H1 (cell line): ENCODE measurements at places on chromosomes 4 and X. TPM values are rescaled to one million over a fixed set of nuclear protein-coding genes. Genes with fewer than 3 reads are reported as not detected.

DNA sequence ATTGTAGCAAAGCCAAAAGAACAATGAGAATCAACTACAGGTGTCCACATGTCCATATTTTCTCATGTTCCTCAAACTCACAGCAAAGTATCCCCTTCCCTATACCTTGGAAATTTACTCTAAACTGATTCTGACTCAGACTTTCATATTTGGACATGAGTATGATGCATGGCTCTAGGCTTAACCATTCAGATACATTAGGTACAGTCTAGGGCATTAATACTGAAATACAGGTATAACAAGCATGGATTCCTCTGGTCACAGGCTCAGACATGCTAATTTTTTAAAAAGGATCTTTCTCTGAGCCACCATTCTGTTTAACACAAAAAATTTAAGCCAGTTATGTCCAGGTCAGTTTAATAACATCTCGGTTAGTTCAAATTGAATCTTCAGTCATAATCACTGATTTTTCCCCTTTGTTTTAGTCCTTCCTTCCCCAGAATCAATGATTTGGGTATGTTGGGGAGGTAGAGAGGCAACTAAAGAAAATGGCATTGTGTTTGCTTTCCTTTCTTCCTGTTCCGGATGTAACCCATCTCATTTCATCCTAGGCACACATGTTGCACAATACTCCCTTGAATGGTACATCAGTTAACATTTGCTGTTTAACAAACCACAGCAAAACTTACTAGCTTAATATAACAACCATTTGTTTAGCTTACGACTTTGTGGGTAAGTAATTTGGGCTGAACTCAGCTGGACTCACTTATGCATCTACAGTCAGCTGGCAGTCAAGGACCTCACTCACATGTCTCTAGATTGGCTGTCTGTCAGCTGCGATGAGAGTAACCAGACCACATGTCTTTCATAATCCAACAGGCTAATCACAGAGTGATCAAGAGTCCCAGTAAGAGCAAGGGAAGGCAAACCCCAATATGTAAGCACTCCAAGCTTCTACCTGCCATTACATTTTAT, 75.3 kb upstream of the GRIA3 start:
- no peak overlapping the region for H3K4me3 ChIP-seq
- no peaks in the 10 kb centered on the region for H3K4me1 ChIP-seq
- H3K27ac ChIP-seq: no peak overlapping the region
- no peaks in the 10 kb centered on the region for H3K27me3 ChIP-seq

DNA sequence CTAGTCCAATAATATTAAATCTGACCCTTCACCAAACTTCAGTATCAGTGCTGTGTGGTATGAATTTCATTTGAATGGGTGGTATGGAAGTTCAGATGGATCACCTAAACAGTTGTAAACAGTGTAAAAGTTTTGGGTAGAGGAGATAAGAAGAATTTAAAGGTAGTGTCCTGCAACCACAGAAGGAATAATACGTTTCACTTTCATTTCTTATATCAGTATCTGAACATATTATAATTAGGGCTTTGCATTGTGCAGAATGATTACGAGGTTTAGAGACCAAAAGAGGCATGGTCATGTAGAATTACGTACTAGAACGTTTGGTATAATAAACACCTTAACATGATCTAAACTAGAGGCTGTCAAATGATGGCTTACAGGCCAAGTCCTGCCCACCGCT, 116.1 kb downstream of the PDLIM5 start:
- DNase-seq: no peak

DNA sequence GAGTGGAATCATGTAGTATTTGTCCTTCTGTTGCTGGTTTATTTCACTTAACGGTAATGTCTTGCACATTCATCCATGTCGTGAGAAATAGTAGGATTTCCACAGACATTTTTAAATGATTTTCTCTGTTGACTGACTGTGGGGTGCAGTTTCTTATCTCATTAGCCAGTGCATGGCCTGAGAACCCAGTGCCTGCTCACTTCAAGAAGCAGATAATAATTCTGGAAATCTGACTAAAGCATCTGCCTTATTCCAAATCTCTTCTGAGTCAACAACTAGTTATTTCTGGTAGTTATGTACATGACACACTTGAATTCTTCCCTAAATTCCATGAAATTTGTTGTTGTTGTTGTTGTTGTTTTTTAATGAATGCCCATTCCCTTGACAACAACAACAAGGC, 77.6 kb downstream of the NPFFR2 start:
- H3K27ac ChIP-seq: no peak overlapping the region
- H3K27me3 ChIP-seq: no peaks in the 10 kb centered on the region
- H3K36me3 ChIP-seq: no peaks in the 10 kb centered on the region
- DNase-seq: no peak

DNA sequence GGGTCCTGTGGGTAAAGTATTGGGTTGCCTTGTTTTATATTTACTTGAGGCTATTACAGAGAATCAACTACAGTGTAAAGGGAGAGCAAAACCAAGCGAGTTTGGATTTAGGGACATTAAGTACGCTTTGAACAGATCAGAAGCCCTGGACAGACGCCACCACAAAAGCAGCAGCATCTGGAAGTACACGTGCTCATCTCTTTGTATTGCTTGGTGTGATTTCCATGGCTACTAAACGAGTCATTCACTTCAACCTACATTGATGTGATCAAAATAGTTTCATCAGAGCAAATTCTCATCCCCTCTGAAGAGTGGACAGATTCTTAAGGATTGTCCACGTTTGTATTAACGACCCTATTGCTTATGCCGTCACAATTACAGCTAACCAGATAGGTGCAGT, 85.1 kb downstream of the SORBS2 start:
- no peak for DNase-seq
- H3K4me1 ChIP-seq: peaks cover 5% of the 10 kb centered on the region; the same call in 1 of the 2 replicates
- H3K4me3 ChIP-seq: no peak overlapping the region
- no peaks in the 10 kb centered on the region for H3K27me3 ChIP-seq

DNA sequence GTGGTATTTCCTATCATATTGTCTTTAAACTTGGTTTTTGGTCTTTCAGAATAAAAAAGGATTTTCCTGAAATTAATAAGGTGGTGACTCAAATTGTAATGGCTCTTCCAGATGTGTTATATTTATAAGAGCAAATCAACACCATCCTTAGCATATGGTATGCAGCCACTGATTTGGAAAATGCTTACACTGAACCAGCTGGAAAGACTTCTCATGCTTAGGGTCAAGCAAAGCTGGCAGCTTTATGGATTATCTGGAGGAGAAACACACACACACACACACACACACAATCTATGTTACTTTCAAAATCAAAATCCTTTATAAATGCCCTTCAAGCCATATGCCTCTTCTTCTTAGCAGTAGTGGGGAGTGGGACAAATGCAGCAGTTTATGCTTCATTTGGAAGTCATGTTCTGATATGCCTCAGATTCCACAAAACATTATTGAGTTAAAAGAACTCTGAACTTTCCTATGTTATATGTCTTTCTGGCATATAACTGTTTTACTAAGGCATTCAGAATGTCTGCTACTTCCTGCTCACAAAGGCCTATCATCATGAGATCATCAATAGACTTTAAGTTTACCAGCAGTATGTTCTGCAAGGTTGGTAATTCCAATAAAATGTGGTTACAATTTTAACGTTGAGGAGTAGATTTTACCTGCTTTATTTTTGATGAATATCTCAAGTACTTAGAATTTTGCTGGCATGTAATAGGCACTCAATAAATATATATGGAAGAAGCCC, 72.9 kb upstream of the PRDM5 start:
- no peaks in the 10 kb centered on the region for H3K4me1 ChIP-seq
- H3K36me3 ChIP-seq: no peaks in the 10 kb centered on the region
- DNase-seq: no peak

- DNase-seq: no peak
- H3K4me3 ChIP-seq: no peak overlapping the region
- no peak overlapping the region for H3K27ac ChIP-seq
- H3K36me3 ChIP-seq: no peaks in the 10 kb centered on the region
- no peaks in the 10 kb centered on the region for H3K27me3 ChIP-seq
- no peaks in the 10 kb centered on the region for H3K4me1 ChIP-seq
These were observed 7.0 kb downstream of the NPY5R start for GRCh38 chr4:163350672-163351071.

DNA sequence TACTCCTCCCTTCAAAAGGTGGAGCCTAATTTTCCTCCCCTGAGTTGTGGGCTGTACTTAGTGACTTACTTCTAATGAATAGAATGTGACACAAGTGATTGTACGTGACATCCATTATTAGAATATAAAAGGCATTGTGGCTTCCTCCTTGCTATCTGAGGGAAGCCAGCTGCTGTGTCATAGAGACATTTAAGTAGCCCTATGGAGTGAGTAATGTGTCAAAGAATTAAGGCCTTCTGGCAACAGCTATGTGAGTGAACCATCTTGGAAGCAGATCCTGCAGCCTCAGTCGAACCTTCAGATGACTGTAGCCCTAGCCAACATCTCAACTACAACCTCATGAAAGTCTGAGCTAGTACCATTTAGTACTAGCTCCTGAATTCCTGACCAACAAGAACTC, 76.1 kb downstream of the BCOR start:
- no peak overlapping the region for H3K4me3 ChIP-seq
- H3K36me3 ChIP-seq: no peaks in the 10 kb centered on the region
- H3K27ac ChIP-seq: no peak overlapping the region
- no peaks in the 10 kb centered on the region; the same call in 1 of the 2 replicates for H3K27me3 ChIP-seq

- no peaks in the 10 kb centered on the region for H3K27me3 ChIP-seq
- H3K27ac ChIP-seq: no peak overlapping the region
- no peaks in the 10 kb centered on the region for H3K36me3 ChIP-seq
These were observed 7.6 kb upstream of the BST1 start for GRCh38 chr4:15695240-15695699.

DNA sequence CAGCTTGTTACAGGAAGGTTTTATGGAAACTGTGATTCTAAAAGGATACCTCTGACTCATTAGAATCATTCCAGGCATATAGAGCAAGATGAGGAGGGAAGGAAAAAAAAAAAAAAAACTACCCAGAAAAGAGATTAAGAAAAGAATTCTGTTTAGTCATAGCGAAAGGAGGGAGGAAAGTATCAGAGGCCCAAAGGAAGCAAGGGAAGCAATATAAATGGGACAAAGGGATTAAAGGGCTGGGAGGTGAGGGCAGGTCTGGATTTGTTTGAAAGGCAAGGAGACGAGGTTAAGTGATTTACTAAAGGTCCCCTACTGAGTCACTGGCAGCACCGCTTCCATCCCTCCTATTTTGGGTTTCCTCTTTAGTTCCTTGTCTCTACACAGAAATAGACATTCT, 88.6 kb upstream of the IL1RAPL1 start:
- no peaks in the 10 kb centered on the region for H3K36me3 ChIP-seq
- no peaks in the 10 kb centered on the region for H3K4me1 ChIP-seq
- H3K4me3 ChIP-seq: no peak overlapping the region
- no peak for DNase-seq
- H3K27ac ChIP-seq: no peak overlapping the region
- no peaks in the 10 kb centered on the region for H3K27me3 ChIP-seq

DNA sequence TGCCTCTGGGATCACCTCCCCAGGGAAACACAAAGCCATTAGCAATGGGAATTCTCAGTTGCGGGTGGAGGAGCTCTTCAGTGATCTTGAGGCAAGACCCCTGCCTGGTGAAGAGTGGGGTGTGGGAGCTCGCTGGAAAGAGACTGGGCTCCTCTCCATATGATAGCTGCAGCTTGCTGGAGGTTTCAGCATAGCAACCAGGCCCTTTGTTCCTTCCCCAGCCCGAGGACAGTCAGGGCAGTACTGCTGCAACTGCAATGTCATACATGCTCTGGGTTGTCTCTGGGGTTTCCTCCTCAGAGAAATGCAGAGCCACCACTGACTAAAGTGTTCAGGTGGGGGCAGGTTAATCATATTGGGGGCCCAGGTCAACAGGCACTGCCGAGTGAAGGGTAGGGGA, 81.3 kb downstream of the ARHGAP24 start:
- no peak for DNase-seq
- H3K4me3 ChIP-seq: no peak overlapping the region
- H3K27me3 ChIP-seq: no peaks in the 10 kb centered on the region
- H3K4me1 ChIP-seq: no peaks in the 10 kb centered on the region
- no peaks in the 10 kb centered on the region for H3K36me3 ChIP-seq

EDA2R gene
- 5.0 and 5.1 TPM in 2 replicates for total RNA-seq

OPRPN gene
- not detected in 2 replicates for total RNA-seq

PAGE1 gene
- total RNA-seq: not detected in 2 replicates

ZFP42 gene
- total RNA-seq: 187 and 188 TPM in 2 replicates

DRP2 gene
- total RNA-seq: 0.20 and 0.25 TPM in 2 replicates
